BJ (cell line): ENCODE measurements at places on chromosomes 16 and 17. TPM values are rescaled to one million over a fixed set of nuclear protein-coding genes. Genes with fewer than 3 reads are reported as not detected.

GRCh38 chr17:33561569-33562334, 268.7 kb upstream of the ASIC2 start:
- DNase-seq: no peak

- no peak for DNase-seq
Observed at GRCh38 chr16:79283578-79283977, 317.0 kb downstream of the MAF start.

DNA sequence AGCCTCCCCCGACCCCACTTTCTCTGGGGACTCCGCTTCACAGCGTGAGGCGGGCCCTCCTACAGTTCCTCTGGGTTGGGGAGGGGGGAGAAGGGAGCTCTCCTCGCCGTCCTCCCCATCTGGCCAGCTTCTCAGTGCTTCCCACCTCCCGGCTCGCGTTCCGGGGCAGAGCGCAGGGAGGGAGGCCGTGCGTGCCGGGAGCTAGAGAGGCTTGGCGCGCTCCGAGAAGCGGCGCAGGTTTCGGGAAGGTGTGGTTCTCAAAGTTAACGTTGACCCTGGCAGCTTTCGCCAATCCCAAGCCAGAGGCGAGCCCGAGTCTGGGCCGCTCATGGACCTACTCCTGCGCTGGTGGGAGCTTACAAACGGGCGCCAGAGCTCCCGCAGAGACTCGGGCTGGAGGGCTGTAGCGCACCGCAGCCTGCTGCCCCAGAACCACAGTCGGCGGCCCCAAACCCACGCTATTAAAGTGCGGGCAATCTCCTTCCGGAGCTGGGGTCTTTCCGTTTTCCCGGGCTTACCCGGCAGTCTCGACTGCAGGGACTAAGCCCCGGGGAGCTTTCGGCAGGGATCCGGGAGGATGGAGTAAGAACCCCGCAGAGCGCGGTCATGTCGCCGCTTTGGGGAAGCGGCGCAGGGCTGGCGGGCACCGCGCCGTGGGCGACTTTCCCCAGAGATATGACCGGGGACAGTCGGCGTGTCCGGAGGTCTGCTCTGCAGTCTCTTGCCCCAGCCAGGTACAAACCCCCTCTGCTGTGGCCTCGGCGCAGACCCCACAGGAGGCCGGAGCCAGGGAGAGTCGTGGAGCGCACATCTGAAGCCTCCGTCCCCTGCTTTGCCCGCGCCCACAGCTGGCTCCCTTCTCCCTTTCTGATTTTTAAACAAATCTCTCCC, 787 bp downstream of the CDH11 start:
- DNase-seq: no peak

The EME1 gene
- polyA plus RNA-seq: 5.3 and 5.9 TPM in 2 replicates

The CCDC92B gene
- polyA plus RNA-seq: 0.02 TPM in 1 of 2 replicates, not detected in the other

The HBA1 gene
- polyA plus RNA-seq: 0.20 TPM in 1 of 2 replicates, not detected in the other

The KRTAP9-2 gene
- polyA plus RNA-seq: not detected in 2 replicates
